T-helper 2 cell (primary cell): ENCODE measurements at places on chromosomes 3 and 15.
A peak's percentile ranks its signal among the peaks of the same experiment; 100 is the strongest.

DNA sequence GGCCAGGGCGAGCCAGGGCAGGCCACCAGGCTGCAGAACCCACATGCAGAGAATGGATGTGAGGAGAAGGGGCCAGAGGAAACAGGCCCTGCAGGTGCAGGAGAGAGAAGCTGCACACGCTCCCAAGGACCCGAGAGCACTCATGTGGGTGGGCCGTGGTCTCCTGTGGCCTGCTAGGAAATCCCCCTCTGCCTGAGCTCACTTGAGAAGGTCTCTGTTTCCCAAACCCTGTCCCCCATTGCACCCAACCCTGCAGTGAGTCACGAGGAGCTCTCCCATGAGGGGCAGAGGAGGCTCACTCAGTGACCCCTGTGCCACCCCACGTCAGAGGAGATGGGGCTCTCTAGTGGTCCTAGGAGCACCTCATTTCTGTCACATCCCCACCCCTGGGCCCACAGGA lies 111.1 kb downstream of the KLF13 start:
- peak; percentile 40 for DNase-seq

GRCh38 chr15:63831041-63831440 lies 2.7 kb downstream of the HERC1 start:
- DNase-seq: no peak

- no peak for DNase-seq
Measured at GRCh38 chr15:73946795-73947370, 20.6 kb downstream of the LOXL1 start.

GRCh38 chr15:23395030-23395692 lies 40.6 kb downstream of the GOLGA8S start:
- DNase-seq: no peak

DNA sequence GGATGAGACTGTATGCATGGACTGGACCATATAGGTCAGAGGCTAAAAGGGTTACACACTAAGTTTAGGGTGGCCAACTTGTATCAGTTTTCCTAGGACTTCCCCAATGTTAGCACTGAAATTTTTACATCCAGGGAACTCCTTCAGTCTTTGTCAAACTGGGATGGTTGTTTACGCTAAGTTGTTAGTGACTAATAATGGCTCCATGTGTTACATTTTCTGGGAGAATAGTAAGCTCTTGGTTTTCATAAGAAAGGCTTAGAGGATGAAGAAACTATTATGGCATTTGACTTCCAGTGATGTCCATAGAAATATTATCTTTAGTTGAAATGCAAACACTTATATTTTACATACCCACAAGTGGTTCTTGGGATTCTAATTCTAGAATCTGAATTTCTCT lies 57.9 kb upstream of the ST3GAL6 start:
- no peak for DNase-seq

- no peak for DNase-seq
Measured at GRCh38 chr15:45287390-45287956, 35.4 kb downstream of the SLC28A2 start.

GRCh38 chr3:50612970-50613846 lies 1.6 kb upstream of the CISH start:
- no peak for DNase-seq

- DNase-seq: no peak
Measured at GRCh38 chr15:97893967-97894366, 66.5 kb upstream of the ARRDC4 start.

GRCh38 chr3:196492080-196492479 lies 11.5 kb downstream of the RNF168 start:
- DNase-seq: no peak

DNA sequence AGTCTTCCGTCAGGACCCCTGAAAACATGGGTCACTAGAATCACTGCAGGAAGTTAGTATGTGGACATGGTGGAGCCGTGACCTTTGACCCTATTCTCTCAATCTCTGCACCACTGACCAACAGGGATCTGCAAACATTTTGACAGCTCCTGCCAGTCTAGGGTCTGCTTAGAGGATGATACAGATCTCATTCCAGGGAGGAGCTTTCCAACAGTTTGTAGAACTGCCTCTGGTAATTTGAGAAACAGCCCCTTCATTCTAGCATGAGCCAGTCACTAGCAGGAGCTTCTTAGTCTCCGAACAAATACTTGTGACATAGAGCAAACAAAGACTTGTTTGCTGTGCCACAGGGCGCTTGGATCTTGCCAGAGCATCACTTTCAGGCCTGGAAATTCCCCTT lies 270.3 kb upstream of the CFAP20DC start:
- no peak for DNase-seq

GRCh38 chr3:122342803-122343202 lies 17.8 kb downstream of the CSTA start:
- DNase-seq: no peak

GRCh38 chr15:90497376-90497775 lies 32.3 kb upstream of the CRTC3 start:
- no peak for DNase-seq

DNA sequence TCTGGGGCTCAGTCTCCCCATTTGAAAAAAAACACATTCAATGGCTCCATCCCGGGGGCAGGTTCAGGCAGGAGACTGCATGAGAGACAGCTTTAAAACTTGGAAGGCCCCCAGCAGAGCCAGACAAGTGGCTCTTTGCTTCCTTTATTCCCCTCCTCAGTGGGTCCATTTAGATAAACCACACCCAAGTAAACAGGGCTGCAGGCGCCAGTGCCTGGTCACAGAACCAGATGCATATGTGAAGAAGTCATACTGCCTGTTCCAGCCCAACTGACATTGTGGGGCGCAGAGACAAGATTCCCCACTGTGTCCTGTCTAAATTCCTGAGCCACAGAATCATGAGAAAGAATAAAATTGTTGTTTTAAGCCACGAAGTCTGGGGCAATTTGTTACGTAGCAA lies 9.0 kb downstream of the FBN1 start:
- no peak for DNase-seq

DNA sequence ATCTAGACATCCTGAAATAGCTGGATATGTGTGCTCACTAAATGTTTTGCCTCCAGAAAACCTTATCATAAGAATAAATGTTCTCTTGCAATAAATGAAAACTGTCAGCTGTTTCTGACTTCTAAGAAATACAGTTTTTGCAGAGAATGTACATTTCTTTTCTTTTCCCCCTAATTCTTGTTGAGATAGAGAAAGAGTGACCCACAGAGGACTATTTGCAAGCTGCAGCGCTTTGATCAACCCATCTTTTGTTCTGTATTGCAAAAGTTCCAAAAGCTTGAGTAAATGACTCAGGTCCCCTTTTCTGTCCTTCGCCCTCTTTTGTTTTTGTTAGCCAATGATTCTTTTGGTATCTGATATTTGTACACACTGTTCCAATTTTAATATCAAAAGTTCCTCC lies 141.9 kb downstream of the BBX start:
- DNase-seq: no peak

DNA sequence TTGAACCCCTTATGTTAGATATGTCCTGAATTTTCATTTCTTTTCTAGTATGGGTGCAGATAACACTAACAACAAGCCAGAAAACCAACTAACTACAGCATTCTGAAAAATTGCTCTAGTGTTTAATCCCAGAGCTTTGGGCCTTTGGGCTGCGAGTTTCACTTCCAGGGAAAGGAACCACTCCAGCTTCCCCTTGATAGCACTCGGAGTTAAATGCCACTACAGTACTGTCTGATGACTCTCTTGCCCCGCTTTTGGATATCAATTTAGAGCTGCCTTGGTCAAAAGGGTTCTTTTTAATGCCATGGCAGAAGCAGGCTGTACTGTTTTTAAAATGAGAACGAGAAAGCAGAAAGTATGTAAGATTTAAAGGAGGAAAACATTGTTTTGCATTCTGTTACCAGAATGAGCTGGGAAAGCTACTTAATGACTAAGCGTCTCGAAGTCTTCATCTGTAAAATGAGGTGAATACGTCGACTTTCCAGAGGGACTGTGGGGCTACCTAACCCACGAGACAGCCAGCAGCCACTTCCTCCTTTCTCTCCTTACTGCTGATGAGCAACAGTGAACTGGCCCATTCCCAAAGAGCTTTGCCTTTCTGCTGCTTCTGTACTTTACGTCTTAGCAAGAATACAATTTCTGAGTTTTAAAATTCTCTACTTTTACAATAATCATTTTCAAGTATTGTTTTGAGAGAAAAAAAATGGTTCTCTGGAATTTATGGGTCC lies 299.3 kb upstream of the LYSMD4 start:
- DNase-seq: no peak

GRCh38 chr3:15470261-15470660 lies 42.9 kb downstream of the EAF1 start:
- no peak for DNase-seq

GRCh38 chr3:50323614-50324199 lies 1.2 kb upstream of the HYAL2 start:
- DNase-seq: no peak

DNA sequence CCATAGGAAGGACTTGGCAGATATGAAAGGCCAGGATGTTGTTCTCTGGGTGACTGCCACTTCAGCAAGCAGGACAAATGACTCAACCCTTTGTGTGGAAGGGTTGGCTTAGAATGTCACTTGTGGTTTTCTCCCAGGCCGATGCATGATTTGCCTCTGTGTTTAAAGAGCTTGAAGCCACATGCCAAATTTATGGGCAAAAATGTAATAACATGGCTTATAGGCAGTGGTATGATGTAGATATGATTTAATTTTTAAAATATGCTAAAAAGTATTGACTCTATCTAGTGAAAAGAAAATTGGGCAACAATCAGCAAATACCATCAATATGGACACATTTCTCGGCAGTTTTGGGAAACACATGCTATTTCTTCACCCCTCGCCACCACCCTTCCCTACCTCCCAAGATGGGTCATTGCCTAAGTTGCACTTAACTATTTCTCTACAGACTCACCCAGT lies 114.6 kb downstream of the CYP19A1 start:
- no peak for DNase-seq

DNA sequence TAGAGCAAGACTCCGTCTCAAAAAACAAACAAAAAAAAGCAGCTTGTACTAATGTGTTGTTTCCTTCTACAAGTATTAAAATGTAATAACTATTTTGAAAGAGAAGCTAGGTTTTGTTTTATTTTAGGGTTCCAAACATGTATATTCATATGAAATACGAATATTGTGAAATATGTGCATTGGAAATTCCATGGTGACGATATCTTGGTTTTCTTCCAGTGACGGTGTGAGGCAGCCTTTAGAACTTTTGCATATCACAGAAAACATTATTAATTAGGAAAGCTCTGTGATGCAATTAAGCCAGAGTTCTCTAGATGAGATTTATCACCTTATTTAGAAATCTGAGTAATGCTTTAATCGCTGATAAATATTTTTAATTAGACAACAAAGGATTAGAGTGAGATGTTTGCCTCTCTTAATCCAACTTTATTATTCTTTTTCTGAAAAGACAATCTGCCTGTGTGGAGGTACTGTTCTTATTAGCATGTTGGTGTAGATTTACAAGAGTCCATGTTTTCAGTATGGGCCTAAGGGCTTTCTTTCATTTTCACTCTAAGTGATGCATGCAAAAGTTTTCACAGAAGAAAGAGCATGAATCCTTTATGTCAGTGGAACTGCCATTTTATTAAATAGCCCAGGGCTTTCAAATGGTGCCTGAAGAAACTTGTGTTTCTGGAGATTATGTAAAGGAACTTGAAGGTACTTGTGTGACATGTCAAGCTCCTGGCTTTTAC lies 37.7 kb upstream of the SAMMSON start:
- DNase-seq: no peak

- no peak for DNase-seq
Measured at GRCh38 chr3:72353236-72354128, 494.8 kb downstream of the SHQ1 start.

DNA sequence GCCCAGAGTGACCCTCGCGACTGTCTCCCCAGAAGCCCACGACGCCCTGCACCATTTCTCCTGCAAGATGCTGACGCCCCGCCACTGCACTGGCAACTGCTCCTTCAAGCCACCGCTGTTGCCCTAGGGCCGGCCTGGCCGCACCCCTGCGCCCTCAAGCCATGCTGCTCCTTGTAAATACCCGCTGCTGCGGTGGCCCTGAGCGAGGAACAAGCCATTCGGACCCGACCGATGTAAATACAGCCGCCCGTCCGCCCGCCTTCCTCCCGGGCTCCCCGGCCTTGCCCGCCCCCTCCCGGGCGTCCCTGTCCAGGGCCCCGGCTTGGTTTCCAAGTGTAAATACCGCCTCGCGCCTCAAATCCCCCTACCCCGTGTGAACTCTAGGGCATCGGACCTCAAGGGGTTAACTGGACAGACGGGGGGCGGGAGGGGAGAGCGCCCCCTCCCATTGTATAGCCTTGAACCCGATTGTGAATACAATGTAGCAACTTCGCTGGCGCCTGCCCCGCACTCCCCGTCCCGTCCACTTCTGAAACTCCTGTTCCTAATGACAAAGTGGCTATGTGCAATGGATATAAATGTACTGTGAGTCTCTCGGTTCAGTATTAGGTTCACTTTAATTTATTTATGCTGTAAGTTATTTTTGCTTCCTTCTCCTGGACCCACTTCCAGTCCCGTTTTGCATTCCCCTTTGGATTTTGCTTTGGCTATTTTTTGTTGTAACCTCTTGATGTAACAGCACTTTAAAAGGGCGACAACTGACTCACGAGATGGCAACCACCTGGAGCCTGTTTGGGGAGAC lies 5.9 kb downstream of the RNU6-1 start:
- DNase-seq: no peak

GRCh38 chr3:145698250-145698649 lies 462.7 kb downstream of the PLOD2 start:
- DNase-seq: no peak

- DNase-seq: peak; percentile 81
Measured at GRCh38 chr15:88894348-88894818, 961 bp downstream of the HAPLN3 start.

DNA sequence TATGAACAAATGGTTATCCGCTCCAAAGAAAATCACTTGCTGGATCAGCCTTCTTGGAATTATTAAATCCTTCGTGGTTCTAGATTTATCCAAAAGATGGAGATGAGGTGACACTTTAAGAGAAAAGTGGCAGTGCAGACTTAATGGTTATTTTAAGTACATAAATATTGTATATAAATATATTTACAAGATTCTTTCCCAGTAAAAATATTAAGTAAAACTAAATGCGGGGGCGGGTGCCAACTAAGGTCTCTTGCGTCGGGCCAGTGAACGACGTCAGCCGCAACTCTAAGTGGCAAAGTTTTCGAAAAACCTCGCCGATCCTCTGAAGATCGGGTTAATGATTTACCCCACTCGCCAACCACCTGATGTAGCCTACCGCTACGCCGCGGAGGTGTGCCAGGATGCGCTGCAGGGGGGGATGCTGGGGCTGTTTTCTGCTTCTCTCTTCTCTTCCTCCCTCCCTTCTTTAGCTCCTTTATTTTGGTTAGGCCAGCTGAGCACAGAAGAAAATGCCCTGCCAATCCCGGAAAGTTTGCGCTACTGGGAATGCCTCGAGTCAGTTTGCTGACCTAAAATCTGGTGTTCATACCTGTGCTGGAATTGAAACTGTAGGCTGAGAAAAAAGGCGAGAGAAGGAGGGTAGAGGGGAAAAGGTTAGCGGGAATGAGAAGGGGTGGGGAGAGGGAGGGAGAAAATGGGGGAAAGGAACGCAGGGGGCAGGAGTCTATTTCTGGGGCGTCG lies 7.6 kb upstream of the FOXB1 start:
- no peak for DNase-seq

DNA sequence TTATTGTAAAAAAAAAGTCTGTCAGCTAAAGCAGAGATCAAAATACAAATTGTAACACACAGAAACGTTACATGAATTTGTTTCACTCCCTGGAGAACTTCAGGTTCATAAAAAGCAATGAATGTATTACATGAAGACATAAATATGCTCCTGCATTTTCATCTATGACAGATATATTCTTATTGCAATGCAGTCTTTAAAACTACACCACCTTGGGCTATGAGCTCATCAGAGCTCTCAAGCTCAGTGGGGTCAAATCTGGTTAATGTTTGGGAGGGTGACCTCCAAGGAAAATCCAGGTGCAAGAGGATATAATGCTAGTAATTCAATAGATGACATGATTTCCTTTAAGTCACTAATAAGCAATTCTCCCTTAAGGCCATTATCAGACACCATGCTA lies 606.8 kb downstream of the EPHA3 start:
- no peak for DNase-seq
